ENCODE measurements at places on chromosomes 13 and 19.

DNA sequence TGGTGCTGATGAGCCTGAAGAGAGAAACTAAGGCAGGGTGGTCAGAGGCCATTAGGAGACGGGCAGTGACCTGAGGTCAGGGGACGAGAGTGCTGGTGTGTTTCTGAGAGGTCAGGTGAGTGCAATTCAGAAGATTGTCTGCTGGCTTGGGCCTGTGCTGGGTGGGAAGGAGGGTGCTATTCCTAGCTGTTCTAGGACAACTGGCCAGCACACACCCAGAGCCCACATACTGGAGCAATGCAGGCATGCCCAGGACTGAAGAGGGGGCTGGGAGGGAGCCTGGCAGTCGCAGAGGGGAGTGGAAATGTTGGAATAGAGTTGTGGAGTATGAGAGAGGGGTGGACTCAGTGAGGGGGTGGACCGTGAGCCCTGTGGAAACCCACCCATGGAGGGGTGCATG lies 16.5 kb downstream of the ARHGEF7 start:
- no peak for DNase-seq

- DNase-seq = no peak
Measured at GRCh38 chr13:66536746-66537145, 693.4 kb downstream of the PCDH9 start.

- no peak for DNase-seq
Measured at GRCh38 chr13:111265701-111266035, 54.8 kb upstream of the TEX29 start.

- DNase-seq = peak; percentile 89
Measured at GRCh38 chr19:49555600-49556411, 24.6 kb downstream of the NOSIP start.

GRCh38 chr13:71924931-71925330 lies 57.9 kb upstream of the DACH1 start:
- no peak for DNase-seq

- DNase-seq = no peak
Measured at GRCh38 chr13:114099191-114099590, 33.2 kb downstream of the RASA3 start.

GRCh38 chr19:46902402-46902766 lies 41.6 kb downstream of the ARHGAP35 start:
- DNase-seq = no peak

DNA sequence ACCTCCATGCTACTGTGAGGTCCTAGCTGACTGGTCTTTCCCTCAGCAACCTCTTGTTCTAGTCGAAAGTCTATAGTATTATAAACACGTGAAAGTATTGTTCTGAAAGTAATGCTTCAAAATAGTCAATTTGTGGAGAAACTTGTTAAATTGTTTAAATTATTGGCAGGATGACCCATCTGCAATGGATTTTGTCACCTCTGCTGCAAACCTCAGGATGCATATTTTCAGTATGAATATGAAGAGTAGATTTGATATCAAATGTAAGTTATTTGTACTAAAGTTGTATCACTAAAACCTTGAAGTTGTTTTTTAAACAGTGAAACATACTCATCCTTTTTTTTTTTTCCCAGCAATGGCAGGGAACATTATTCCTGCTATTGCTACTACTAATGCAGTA lies 25.9 kb downstream of the UBA2 start:
- DNase-seq = no peak

GRCh38 chr13:73521290-73521624 lies 462.5 kb downstream of the KLF5 start:
- peak; percentile 39 for DNase-seq

GRCh38 chr13:106101201-106101600 lies 434.3 kb downstream of the EFNB2 start:
- no peak for DNase-seq

GRCh38 chr19:10226376-10227025 lies 4.6 kb downstream of the S1PR2 start:
- DNase-seq = no peak

DNA sequence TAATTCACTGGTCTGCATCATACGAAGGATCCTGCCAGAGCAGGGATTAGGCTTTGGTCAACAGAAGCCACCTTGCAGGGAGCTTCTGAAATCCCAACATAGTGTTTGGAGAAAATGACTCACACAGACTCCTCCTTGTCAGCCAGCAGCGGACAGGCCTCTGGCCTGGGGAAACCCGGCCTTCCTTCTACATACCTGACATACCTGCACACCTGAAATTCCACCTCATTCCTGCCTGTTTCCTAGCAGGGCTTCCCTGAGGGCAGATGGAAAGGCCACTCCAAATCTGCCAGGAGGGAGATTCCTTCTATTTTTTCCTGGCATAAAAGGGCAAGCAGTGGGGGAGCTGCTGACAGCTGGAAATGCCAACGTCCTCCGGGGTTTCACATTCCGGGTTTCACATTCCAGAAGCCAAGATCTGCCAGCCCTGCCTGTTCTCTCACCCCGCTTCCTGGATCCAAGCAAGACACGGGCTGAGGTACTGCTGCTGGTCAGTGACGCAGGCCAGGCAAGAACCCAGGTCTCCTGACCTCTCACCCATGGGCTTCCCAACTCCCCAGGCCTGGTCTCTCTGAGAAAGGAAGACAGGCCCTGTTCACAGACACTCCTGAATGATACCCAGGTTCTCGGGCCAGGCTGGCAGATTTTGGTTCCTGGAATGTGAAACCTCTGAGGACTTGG lies 18.2 kb upstream of the IGFL1 start:
- no peak for DNase-seq

- DNase-seq = no peak
Measured at GRCh38 chr19:42872608-42873007, 6.9 kb downstream of the PSG1 start.

- no peak for DNase-seq
Measured at GRCh38 chr13:27968316-27969081, 616 bp downstream of the CDX2 start.

DNA sequence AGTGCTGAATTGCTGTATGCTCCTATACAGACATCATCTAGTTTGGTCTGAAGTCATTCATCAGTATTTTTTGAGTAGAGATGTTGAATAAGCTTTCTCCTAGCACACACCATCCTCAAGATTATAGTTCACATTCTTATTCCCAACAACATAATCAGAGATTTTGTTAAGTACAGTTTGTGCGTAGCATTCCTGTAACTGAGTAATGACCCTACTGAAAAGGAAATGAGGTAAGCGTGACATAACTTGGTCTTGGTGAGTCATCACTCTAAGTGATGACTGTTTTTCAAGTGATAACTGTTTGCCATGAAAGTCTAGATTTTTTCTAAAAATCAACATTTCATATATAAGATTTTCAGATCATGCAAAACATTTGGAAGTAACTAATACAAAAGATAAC lies 18.5 kb upstream of the FAM216B start:
- no peak for DNase-seq

DNA sequence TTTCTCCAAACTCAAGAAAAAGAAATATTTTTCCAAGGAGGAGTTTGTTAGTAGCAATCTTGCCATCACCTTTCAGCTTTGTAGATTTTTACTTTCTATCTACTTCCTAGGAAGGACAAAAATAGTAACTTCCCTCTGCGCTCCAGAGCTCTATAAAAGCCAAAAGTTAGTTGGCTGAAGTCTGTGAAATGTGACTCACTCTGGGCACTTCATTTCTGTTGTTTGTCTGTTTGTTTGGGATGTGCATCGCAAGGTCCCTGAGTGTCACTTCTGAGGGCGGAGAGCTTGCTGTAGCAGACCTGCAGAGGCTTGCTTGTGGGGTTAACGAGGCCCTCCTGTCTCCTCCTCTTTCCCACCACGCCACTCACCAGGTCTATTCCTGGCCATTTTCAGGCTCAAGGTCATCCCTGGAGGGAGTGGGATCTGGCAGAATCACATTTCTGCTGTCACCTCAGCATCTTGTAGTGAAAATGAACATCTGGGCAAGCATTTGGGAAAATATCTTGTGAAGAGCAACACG lies 307.6 kb downstream of the GPC6 start:
- DNase-seq = no peak

GRCh38 chr13:100536643-100537180 lies 51.9 kb downstream of the GGACT start:
- no peak for DNase-seq

DNA sequence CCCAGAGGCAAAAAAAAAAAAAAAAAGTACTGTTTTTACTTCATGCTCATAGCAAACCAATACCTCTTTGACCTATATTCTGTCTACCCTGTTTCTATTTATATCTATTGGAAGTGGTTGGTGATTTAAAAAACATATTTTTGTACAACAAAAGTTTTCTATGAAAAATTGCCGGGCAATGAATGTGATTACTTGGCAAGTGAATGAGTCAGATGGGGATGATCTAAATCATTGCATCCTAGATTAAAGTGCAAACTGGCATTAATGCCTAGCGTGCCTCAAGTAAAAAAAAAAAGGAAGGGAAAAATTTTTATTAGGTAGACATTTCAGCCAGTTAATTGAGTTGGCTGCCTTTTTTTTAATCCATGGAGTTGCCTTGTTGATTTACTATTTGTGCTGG lies 500.6 kb downstream of the KCTD12 start:
- no peak for DNase-seq

GRCh38 chr13:70960841-70961443 lies 852.7 kb upstream of the KLHL1 start:
- DNase-seq = no peak

GRCh38 chr13:59946944-59947343 lies 216.8 kb downstream of the DIAPH3 start:
- DNase-seq = no peak

GRCh38 chr13:93422980-93423543 lies 196.5 kb downstream of the GPC6 start:
- no peak for DNase-seq

DNA sequence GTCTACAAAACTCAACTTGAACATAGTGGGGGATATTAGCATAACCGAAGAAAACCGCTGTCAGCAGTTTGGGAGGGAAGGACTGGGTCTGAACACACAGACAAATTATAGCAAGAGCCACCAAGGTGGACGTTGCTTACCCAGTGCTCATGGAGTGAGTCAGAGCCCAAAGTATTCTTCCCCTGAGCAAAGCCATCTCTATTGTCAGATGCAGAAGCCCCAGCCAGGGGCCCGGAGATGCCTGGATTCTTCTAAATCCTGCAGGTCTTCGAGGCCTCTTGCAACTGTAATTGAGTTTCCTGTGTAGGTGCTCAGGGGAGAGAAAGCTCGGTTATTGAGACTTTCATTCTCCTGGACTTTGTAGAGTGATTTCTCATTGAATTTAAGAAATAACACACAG lies 384.5 kb downstream of the IRS2 start:
- DNase-seq = no peak

DNA sequence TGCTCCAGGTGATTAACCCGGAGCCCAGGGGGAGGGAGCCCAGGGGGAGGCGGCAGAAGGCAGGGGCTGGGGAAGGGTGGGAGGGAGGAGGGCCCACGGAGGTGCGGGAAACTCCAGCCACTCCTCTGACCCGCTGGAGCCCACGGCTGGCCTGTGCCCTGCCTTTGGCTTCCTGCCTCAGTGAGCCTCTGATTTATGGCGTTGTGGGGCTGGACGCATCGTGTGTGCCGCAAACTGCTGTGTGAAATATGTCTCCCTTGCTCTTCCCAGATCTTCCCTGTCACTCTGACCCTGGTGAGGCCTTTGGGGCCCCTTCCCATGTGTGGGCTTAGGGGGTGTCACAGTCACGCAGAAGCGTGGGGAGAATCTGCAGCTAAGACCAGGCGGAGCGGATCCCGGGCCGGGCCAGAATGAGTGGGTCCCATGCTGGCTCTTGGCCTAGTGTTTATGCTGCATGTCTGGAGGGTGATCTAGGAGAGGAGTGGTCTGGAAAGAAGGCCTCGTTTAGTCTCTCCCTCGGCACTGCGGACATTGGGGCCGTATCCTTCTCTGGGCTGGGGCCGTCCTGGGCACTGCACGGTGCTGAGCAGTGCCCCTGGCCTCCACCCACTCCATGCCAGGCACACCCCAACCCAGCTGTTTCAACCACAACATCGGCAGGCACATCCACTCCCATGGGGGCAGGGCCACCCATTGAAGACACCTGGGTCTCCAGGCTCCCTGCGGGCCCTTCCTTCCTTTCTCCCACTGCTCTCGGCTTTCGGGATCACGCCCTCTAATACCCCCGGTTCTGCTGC lies 123.0 kb downstream of the KDM4B start:
- DNase-seq = no peak

DNA sequence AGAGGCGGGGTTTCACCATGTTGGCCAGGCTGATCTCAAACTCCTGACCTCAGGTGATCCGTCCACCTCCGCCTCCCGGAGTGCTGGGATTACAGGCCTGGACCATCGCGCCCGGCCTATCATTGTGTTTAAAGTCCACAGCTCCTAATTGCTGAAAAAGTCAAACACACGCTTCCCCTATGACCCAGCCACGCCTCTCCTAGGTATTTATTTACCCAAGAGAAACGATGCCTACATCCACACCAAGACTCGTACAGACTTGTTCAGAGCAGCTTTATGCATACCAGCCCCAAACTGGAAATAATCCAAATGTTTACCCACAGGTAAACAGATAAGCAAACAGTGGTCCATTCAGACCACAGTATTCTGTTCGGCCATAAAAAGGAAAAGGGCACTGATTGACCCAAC lies 15.1 kb downstream of the ZNRF4 start:
- no peak for DNase-seq

DNA sequence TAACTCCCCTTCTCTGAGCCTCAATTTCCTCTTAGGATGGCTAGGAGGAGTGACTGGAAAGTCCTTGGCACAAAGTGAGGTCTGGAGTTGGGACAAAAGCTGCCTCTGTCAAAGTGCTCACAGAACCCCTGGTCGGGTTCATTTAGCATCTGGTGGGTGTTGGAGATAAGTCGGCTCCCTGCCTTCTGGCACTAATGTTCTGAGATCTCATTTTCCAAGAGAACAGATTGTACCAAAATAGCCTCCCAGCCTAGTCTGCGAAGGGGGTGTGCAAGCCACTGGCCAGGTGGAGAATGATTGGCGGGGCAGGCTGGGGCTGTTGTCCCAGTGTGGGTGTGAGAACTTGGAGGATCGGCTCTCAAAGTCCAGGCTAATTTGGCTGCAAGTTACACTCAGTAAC lies 20.7 kb upstream of the NWD1 start:
- DNase-seq = no peak

DNA sequence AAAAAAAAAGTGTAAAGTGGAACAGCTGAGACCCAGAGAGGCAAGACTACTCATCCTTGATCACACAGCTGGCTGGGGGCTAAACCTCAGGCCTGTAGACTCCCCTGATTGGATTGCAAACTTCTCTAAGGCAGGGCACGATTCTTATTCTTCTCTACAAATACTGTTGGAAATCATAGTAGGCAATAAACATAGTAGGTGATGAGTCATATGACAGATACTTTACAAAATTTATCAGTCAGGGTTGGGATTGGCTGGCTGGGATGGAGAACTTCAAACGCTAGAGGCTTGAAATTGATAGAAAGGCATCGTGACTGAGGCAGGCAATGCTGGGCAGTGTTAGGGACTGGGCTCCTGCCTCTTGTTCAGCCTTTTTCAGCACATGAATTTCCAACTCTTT lies 5.9 kb upstream of the MATK start:
- DNase-seq = no peak

DNA sequence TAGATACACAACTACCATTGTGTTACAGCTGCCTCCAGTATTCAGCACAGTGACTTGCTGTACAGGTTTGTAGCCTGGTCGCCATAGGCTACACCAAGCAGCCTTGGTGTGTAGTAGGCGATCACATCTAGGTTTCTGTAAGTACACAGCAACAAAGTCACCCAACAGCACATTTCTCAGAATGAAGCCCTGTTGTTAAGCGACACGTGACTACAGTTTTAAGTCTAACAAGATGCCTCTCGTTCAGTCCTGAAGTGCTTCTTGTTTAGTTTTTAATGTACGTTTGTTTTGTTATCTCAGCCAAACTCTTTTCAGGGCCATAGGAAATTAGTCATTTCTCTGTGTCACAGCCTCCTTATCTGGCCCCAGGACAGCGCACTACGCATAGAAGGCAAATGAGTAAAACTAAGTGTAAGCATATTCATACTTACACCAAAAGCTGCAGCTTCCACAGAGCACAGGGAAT lies 50.0 kb upstream of the GPR183 start:
- DNase-seq = peak; percentile 75
